Stimulated activated CD8-positive, alpha-beta memory T cell treated with anti-CD3 and anti-CD28 coated beads, Interleukin-4, amount 100 ng/mL, for 1 hour (primary cell): ENCODE measurements at places on chromosomes 7 and 10.

- DNase-seq: no peak
These were observed 757.1 kb downstream of the SORCS3 start for GRCh38 chr10:105398202-105398601.

DNA sequence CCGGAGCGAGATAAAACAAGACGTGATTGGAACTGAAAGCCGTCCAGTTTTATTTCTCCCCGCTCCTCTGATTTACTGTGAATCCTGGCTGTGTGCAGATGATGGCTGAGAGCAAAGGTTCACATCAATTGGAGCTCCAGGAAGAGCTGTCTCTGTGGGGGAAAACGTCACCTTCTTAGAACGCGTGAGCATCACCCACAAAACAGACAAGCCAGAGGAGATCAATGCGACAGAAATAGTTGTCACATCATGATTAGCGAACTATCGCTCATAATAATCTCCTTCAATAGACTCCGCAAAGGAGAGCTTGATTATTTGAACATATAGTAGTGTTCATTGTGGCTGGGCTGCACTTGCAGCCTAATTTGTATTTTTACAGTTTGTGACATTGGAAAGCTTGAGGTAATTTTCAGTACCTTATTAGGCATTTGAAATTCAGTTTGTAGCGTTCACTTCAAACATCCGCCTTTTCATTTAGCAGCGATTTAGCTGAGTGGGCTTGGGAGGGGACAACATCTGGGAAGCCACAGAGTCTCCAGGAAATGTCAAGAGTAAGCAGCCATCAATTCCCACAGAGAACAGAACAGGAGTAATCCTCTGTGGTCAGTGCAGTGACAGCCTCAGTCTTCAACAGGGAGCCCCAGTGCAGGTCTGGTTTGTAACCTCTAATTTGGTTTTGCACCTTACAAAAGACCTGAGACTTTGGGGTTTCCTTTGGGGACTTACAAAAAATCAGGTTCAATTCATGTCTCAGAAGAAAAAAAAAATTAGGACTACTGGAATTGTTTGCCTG is 276.8 kb upstream of the PFKP start:
- DNase-seq: no peak

DNA sequence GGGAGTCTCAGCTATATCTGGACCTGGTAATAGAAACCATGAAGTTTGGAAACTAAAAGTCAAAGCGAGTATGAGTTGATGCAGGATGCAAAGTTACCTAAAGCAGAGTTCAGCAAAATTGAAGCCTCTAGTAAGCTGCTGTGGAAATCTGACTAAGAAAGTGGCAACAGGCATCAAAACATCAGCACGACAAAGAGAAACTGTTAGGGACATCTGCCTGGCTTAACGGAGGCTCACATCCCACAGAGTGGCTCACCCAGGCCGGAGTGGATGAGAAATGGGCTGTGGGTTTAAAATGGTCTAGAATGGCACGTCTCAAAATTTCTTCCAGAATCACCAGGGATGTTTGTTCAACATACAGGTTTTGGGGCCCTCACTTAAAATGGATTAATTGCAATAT is 164.1 kb upstream of the NPY start:
- DNase-seq: no peak

DNA sequence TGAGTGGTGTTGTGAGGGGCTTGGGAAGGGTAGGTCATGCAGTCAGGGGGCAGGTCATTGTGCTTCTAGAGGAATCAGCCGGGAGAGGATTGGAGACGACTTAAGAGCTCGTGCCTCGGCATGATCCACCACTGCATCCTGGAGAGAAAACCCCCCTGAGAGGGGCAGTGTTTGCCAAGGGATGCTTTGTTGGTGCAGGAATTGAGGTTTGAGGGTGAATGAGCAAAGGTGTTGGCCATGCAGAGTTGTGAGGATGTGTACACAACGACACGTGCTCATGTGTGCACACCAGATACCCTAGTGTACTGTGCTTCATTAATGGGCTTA is 85.6 kb upstream of the ANLN start:
- DNase-seq: no peak

GRCh38 chr7:904847-905246 is 28.5 kb downstream of the GET4 start:
- DNase-seq: no peak

GRCh38 chr10:113889911-113890310 is 35.5 kb downstream of the NHLRC2 start:
- no peak for DNase-seq

DNA sequence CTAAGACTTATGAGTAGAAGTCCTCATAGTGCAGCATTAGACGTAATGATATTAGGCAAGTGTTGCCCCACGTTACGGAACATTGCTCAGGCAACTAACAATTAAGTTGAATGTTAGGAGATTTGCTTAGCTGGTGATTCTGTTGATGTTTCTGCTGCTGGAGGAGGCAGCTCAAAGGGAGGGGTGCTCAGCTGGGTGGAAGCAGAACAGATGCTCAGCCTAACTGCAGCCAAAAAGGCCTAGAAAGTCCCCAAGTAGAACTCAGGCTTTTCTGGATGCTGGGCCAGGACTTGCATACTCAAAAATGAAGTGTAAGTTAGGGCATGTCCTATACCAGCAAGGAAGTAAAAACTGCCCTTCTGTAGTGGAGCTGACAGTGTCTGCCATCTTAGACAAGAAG is 201.4 kb downstream of the ADRA2A start:
- DNase-seq: no peak

DNA sequence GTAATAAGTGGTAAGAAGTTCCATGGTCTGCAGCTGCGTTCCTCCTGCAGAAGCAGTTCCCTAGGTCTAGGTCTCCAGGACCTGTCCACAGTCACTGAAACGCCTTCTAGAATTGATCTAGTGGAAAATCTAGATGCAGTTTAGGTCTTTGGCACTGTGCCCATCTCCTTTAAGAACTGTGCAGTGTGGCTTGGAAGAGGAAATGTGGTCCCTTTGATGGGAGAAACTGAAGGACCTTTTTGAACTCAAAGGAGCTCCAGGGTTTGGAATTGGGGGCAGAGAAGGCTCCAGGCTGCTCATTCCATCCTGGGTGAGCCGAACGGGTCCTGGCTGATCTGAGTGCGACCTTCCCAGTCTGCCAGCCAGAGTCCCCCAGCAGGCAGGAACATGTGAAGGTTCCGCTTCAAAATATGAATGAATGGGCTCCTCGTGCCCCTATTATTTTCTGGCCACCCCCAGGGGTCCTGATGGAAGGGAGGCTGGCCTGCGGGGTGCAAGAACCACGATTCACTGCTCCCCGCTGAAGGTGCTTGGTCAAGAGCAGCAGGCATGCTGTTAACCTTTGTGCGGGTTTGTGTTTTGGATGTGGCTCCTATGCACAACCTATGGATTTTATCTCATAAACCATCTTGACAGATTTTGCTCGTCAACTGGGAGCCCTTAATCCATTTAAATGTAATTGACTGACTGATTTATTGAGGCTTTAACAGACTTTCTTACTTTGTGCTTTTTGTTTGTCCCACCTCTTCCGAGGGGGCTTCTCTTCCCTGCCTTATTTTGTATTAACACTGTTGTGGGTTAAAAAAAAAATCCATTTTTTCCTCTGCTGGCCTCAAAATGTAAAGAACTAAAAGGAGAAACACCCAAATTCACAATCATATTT is 36.7 kb downstream of the ZNF467 start:
- no peak for DNase-seq

- DNase-seq: no peak
These were observed 56.5 kb downstream of the RBM17 start for GRCh38 chr10:6145166-6145987.

- DNase-seq: no peak
These were observed 6.7 kb downstream of the TSC22D4 start for GRCh38 chr7:100472121-100472851.

GRCh38 chr7:114302858-114303257 is 111.8 kb upstream of the FOXP2 start:
- DNase-seq: no peak

- DNase-seq: no peak
These were observed 101.9 kb upstream of the PIP4K2A start for GRCh38 chr10:22816298-22816653.

DNA sequence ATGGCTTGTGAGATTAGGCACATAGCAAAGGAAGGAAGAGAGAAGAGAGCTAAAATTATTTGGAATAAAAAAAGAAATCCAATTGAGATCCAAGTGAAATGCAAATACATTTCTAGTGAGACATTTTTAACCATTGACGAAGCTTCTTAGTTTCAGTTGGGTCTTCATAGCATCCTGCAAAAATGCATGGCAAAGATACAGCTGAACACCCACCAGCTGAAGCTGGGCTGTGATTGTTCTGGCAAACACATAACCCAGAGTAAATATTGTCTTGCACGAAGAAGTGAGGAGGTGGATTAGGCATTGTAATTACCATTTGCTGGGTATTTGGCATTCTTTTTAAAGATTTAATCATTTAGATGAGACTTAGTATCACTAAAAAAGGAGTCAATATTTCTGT is 409.4 kb downstream of the GRM8 start:
- no peak for DNase-seq

DNA sequence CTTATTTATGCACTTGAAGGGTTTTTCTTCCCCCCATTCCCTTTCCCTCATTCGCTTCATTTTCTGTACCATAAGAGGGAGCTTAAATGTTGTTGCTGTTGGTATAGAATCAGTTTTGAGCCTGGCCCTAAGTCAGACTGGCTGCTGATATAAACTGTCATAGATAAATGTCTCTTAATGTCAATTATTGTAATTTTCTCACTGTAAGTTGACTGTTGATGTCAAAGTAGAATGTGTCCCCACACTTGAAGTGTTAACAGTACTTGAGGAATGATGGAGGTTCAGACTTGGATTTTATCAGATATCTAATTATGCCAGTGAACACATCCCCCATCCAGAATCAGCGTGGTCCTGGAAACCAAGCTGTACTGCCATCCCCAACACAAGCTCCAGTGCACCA is 87.8 kb downstream of the PRR15 start:
- no peak for DNase-seq

- no peak for DNase-seq
These were observed 84.9 kb downstream of the C10orf105 start for GRCh38 chr10:71634531-71635164.

DNA sequence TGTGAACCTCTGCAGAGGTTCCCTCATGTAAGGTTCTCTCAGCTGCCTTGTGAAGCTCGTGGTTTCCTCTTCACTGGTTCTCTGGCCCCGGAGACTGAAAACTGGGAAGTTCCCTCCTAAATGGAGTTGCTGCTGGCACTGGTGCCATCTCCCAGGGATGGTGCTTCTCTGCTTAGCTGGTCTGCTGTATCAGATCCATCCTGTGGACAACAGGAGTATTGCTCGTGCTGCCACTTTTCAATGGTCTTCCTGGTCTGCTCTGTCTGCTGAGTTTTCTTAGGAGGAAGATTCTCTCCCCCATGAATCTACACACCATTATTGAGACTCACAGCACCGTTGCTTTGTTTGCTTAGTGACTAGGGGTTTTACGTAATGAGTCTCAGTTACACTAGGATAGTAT is 247.8 kb downstream of the OTUD1 start:
- no peak for DNase-seq

DNA sequence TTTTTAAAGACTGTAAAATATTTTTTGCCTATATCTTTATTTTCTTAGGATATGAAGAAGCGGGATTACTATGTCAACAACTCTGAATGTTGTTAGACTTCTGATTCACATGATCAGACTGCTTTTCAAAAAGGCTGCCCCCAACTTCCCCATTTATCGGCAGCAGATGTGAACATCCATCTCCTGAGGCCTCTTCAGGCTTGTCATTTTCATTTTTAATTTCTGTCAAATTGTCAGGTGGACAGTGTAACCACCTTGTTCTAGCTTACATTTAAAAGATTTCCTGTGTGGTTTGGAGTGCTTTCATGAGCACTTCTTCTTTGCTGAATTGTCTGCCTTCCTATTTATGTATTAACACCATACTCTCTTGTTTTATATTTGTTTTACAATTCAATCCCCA is 78.8 kb upstream of the GSDME start:
- DNase-seq: no peak

GRCh38 chr10:87794285-87794684 is 23.7 kb downstream of the ATAD1 start:
- no peak for DNase-seq

- no peak for DNase-seq
These were observed 28.2 kb downstream of the IL2RA start for GRCh38 chr10:6033954-6034353.

GRCh38 chr7:33369888-33370287 is 240.5 kb downstream of the BBS9 start:
- DNase-seq: no peak

GRCh38 chr7:151695951-151696541 is 176.4 kb upstream of the RHEB start:
- DNase-seq: no peak

DNA sequence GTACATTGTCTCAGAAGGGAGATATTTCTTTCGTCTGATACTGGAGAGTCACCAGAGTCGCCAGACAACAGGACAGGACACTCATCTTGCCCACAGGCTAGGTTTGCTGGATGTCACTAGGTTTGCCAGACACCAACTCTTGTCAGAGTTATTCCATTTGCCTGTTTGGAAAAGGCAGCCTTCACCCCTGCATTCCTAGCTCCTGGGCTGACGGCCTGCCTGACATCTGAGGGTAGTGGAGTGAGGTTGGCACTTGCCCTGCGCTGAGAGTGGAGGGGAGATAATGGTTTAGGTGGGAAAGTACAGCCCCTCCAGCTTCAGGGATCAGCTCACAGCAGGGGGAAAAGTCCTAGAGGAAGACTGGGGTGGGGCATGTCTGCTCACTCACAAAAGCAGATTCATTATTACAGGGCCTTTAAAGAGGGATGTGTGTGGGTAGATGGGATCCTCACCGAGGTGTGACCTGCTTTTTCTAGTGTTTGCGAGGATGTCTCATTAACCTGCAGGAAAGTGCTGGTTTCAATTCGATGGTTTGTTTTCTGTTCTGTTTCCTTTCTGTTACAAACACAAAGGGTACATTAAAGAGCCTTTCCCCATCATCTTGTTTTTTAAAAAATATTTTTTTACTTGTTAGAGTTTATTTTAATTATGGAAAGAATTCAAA is 79.3 kb upstream of the TNS3 start:
- no peak for DNase-seq

- no peak for DNase-seq
These were observed 19.5 kb downstream of the CACUL1 start for GRCh38 chr10:118735294-118735693.
